Body of pancreas (tissue), 4 donors: ENCODE measurements at places on chromosomes 7 and 10.

DNA sequence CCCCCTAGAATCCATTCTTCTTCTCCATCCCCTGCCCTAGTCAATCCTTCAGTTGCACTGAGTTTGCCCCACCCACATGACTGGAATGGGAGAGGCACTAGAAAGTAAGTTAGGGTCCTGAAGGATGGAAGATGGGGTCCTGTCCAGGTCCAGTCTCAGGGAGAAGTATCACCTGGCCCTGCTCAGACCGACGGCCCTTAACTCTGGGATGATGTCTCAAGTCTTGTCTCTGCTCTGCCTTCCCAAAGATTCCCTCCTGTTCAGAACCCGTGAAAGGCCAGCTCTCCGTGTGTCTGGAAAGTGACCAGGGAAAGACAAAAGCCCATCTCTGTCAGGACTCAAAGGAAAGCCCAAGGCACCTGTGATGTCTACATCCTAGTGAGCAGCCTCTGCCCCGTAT lies 88.8 kb downstream of the OAT start:
- no peaks in the 10 kb centered on the region for H3K4me1 ChIP-seq
- no peak overlapping the region for H3K27ac ChIP-seq
- no peaks in the 10 kb centered on the region for H3K27me3 ChIP-seq
- no peaks in the 10 kb centered on the region for H3K36me3 ChIP-seq

GRCh38 chr7:13489386-13489785 lies 500.1 kb downstream of the ETV1 start:
- H3K4me3 ChIP-seq, result no peak overlapping the region
- no peaks in the 10 kb centered on the region for H3K36me3 ChIP-seq
- H3K27me3 ChIP-seq, result no peaks in the 10 kb centered on the region
- no peak overlapping the region for H3K27ac ChIP-seq

DNA sequence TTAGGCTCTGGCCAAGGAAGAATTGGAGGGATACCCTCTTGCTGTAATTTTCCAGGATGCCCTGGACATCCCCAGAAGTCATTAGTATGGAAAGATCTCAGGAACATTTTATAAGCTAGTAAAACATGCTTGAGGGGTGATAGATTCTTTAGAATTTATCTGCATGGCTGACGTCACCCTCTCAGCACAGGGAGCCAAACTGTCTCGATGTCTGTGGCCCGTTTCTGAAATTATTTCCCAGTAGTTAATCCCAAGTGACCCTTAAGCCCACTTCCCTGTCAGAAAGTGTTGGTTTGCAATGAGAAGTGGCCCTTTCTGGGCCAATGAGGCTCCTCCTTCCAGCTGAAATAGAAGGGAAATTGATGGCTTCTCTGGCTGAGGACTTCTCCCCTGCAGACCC lies 184.5 kb upstream of the BMPER start:
- DNase-seq, result no peak
- H3K4me1 ChIP-seq, result no peaks in the 10 kb centered on the region
- H3K36me3 ChIP-seq, result no peaks in the 10 kb centered on the region
- no peaks in the 10 kb centered on the region for H3K27me3 ChIP-seq
- H3K4me3 ChIP-seq, result no peak overlapping the region

GRCh38 chr10:51389415-51390321 lies 309.7 kb downstream of the CSTF2T start:
- H3K27ac ChIP-seq, result no peak overlapping the region
- H3K4me3 ChIP-seq, result no peak overlapping the region
- H3K4me1 ChIP-seq, result no peaks in the 10 kb centered on the region
- DNase-seq, result peak; percentile 38
- no peaks in the 10 kb centered on the region for H3K27me3 ChIP-seq

- no peaks in the 10 kb centered on the region for H3K4me1 ChIP-seq
- no peak overlapping the region for H3K4me3 ChIP-seq
- DNase-seq, result no peak
- no peak overlapping the region for H3K27ac ChIP-seq
- no peaks in the 10 kb centered on the region for H3K27me3 ChIP-seq
Measured at GRCh38 chr7:41774966-41775365, 72.1 kb upstream of the INHBA start.

DNA sequence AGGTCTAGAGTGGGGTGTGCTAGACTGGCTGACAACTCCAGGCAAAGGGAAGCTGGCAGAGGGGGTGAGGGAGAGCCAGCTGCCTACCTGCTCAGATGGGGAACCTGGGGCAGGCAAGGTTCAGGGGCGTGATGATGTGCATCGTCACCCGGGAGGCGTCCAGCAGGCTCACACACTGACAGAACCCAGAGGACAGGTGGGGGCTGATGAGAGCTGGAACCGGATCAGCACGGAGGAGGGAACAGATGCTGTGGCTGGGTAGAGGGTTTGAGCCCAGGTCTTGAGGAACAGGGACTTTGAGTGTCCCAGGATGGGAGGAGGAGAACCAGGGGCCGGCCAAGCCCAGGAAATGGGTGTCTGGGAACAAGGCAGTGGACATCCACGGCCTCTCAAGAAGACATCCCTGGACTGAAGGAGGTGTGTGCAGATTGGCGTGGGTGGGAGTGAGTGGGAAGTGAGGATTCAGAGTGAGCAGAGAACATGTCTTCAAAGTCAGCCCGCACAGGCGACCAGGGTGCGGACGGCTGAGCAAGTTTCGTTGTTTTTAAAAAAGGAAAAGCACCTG lies 3.9 kb downstream of the RASGEF1A start:
- peaks cover 3% of the 10 kb centered on the region for H3K27me3 ChIP-seq
- no peaks in the 10 kb centered on the region for H3K36me3 ChIP-seq
- no peak overlapping the region for H3K27ac ChIP-seq

DNA sequence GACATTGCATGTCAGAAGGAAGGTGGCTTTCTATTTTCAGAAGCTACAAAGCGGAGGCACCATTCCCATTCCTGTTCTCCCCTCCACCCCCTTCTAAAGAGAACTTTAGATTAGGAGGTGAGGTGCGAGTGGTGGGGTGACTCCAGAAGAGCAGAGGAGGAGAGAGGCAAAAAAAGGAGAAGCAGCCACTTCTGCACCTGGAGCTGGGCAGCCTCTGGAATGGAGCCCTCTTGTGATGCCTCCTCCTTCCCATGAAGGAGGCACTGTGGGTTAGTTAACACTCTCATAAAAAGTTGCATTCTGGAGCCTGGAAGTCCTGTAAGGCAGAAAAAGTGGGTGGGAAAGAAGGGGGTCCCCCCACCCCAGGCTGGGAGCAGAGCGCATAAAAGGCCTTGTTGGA lies 4.8 kb downstream of the PTF1A start:
- H3K27me3 ChIP-seq, result no peaks in the 10 kb centered on the region
- no peak for DNase-seq
- H3K4me1 ChIP-seq, result peaks cover 67% of the 10 kb centered on the region
- no peak overlapping the region for H3K4me3 ChIP-seq
- H3K36me3 ChIP-seq, result no peaks in the 10 kb centered on the region

GRCh38 chr7:41885078-41885477 lies 182.2 kb upstream of the INHBA start:
- no peak overlapping the region for H3K27ac ChIP-seq
- DNase-seq, result no peak
- H3K36me3 ChIP-seq, result no peaks in the 10 kb centered on the region
- no peaks in the 10 kb centered on the region for H3K27me3 ChIP-seq
- H3K4me3 ChIP-seq, result no peak overlapping the region
- H3K4me1 ChIP-seq, result no peaks in the 10 kb centered on the region
